ENCODE measurements at places on chromosomes 4 and X.

- no peak for DNase-seq
Observed at GRCh38 chrX:37824491-37825214, 22.7 kb downstream of the DYNLT3 start.

DNA sequence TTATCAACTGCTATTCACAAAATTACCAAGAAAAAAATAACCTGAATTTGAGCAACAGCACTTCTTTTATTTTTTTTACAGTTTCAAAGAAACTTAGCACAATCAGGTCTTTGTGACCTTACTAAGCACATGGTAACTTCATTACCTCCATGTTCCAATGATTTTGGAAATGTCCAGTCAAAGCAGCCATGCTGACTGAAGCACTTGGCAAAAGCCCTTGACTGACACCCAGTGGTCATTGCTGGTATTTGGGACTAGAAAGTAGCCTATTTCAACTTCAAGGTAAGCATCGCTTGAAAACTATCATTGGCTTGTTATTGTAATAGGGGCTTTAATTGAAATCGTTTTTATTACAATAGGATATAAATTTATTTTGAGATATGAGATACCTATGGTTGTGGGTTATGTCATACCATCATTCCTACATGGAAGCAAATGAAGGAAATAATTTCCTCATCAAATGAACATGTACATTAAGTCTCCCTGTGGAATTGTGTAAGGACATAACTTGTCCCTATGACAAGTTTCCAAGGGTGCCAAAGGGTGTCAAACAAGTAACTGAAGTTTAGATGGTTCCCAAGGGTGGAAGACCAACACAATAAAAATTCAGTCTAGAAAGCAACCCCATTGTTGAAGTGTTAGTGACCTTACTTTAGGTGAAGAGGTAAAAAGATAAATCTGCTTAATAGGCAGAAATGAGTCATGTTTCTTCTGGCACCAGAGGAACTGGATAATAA lies 15.2 kb upstream of the ANXA10 start:
- DNase-seq, result peak; percentile 19

DNA sequence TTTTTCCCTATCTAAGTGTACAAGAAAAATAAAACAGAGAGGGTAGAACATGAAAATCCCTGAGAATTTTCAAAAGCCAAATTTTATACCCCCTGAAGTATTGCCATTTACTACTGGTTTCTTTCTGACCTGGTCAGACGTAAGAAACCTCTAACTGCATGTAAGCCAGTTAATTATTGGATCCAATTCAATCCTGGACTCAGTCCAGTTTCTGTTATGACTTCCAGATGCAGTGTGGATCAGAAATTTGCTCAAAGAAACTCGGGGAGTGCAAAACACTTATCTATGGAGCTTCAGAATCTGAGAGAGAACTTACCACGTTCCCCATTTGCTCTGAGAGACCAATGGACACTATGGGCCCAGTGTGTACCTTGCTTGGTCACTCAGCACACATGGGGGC lies 383.5 kb downstream of the KLHL4 start:
- no peak for DNase-seq

DNA sequence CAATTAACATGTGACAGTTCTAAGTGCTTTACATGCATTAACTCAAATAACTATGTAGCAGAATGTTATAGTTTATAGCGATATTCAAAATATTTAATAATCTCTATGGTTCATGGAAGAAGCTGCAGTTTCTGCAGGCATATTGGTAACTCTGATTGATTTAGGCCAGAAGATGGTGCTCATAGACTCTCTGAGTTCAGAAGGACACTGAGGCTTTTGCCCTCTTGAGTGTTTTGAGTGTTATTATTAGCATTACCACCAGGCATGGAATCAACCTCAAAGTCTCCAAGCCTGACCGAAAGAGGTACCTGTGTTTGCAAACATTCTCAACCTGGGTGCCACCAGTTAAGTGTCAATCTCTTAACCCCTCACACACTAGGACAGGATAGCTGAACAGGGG lies 792.3 kb upstream of the PCDH7 start:
- no peak for DNase-seq

DNA sequence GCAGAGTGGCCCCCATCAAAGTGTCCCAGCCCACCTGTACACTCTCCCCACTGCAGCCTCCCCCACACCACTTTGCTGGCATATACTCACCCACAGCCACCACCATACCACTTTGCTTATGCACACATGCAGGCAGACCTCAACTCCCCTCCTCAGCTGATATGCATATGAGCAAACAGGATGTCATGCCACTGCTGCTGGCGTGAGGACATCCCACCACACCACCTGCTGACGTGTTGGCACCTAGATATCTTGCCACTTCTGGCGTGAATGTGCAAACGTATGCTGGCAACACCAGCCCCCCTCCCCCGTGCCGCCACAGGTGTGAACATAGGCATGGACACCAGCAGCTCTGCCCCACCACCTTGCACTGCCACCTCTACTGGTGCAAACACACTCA lies 22.4 kb upstream of the MAGEA8 start:
- no peak for DNase-seq

- no peak for DNase-seq
Observed at GRCh38 chrX:16770970-16771482, 15.2 kb upstream of the TXLNG start.

DNA sequence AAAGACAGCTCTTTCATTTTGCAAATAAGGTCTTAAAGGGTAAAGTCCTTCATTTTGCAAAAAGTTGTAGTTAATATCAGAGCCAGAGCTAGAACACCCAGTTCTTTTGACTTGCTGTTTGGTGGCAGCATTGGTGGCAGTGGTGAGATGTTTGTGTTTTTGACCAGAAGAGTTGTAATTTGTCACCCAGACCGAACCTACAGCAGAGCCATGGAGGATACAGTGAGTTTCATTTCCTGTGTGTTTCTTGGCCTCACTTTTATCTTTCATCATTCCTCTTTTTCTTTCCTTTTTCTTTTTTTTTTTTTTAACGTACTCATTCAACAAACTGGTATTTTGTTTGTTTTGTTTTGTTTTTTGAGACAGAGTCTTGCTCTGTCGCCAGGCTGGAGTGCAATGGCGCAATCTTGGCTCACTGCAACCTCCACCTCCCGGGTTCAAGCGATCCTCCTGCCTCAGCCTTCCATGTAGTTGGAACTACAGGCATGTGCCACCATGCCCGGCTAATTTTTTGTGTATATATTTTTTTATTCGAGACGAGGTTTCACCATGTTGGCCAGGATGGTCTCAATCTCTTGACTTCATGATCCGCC lies 116.4 kb downstream of the AFF1 start:
- DNase-seq, result no peak
